ENCODE measurements at places on chromosomes 12 and 14. TPM values are rescaled to one million over a fixed set of nuclear protein-coding genes. Genes with fewer than 3 reads are reported as not detected.

Gene CABP1
- polyA plus RNA-seq = 24.1 TPM

Gene BHLHE41
- 2.2 TPM for polyA plus RNA-seq

Gene AKAP5
- polyA plus RNA-seq = 0.71 TPM

Gene RNASE7
- not detected for polyA plus RNA-seq

Gene FZD10
- 0.11 TPM for polyA plus RNA-seq

DNA sequence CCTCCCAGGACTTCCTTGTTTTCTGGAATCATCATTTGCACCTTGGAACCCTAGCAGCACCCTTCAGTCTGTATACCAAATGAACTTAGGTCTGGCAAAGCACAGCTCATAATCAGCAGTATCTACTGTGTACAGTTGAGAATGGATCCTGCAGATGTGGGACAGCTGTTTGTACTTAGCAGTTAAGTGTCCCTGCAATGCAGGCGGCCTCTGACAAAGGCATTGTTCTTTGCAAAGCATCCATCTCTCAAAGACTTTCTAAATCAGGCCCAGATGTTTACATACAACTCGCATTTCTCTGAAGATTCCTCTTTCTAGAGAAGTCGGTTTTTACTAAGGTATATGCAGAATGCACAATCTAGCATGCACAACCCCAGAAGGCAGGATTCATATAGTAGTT is 170.5 kb upstream of the RBM19 start:
- no peaks in the 10 kb centered on the region for H3K4me1 ChIP-seq
- H3K36me3 ChIP-seq = no peaks in the 10 kb centered on the region
- no peak overlapping the region for H3K27ac ChIP-seq
- H3K4me3 ChIP-seq = no peak overlapping the region
- no peak for DNase-seq
- no peaks in the 10 kb centered on the region for H3K27me3 ChIP-seq

- no peak for DNase-seq
- H3K4me3 ChIP-seq = no peak overlapping the region
- no peaks in the 10 kb centered on the region for H3K4me1 ChIP-seq
- no peaks in the 10 kb centered on the region for H3K27me3 ChIP-seq
- H3K36me3 ChIP-seq = no peaks in the 10 kb centered on the region
These were observed 13.1 kb upstream of the METAP2 start for GRCh38 chr12:95460896-95461295.

DNA sequence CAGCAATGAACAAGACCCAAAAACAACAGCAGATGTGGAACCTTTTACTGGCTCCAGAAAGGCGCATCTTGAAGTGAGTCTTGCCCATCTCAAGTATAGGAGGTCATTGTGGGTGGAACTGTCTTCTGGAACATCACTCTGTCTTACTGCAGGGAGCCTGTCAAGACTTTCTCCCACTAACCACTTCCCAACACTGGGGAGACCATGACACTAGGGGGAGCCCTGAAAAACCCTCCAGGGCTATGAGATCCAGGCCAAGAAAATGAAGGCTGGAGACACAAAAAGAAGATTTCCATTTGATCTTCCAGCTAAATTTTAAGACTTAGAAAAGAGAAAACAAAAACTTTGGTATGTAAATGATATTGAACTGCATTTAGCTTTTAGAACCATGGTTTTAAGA is 13.5 kb upstream of the ATG14 start:
- H3K36me3 ChIP-seq = no peaks in the 10 kb centered on the region
- H3K27me3 ChIP-seq = no peaks in the 10 kb centered on the region
- no peak overlapping the region for H3K27ac ChIP-seq
- no peak overlapping the region for H3K4me3 ChIP-seq
- no peaks in the 10 kb centered on the region for H3K4me1 ChIP-seq

- H3K4me1 ChIP-seq = no peaks in the 10 kb centered on the region
- H3K4me3 ChIP-seq = no peak overlapping the region
- no peaks in the 10 kb centered on the region for H3K27me3 ChIP-seq
- no peaks in the 10 kb centered on the region for H3K36me3 ChIP-seq
- H3K27ac ChIP-seq = no peak overlapping the region
- no peak for DNase-seq
These were observed 249.3 kb upstream of the KRR1 start for GRCh38 chr12:75760573-75761294.

GRCh38 chr12:52837781-52838608 is 3.9 kb upstream of the KRT79 start:
- H3K36me3 ChIP-seq = no peaks in the 10 kb centered on the region
- H3K4me3 ChIP-seq = no peak overlapping the region
- DNase-seq = no peak
- no peak overlapping the region for H3K27ac ChIP-seq

- peaks cover 27% of the 10 kb centered on the region for H3K4me1 ChIP-seq
- H3K27ac ChIP-seq = peak overlapping the region; percentile 57
- H3K27me3 ChIP-seq = peaks cover 30% of the 10 kb centered on the region
These were observed 1.7 kb downstream of the CYP27B1 start for GRCh38 chr12:57765003-57765697.

GRCh38 chr12:66030217-66030781 is 100.3 kb downstream of the LLPH start:
- H3K4me3 ChIP-seq = no peak overlapping the region
- no peaks in the 10 kb centered on the region for H3K4me1 ChIP-seq
- H3K36me3 ChIP-seq = no peaks in the 10 kb centered on the region
- DNase-seq = no peak

DNA sequence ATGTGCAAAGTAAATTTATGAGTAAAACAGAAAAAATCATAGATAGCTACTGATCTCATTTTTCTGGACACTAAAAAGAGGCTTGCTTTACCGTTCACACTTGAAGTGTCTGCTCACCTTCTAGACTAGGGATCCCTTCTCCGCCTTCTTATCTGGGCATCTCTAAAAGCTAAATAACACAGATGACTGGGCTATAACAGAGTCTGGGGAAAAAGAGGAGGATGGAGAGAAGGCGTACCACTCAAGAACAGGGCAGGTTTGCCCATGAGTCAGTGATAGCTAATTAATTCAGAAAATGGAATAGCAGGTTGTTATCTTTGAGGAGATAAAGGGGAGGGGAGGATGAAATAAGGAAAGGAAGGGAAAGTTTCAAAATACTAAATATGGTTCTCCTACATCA is 185.3 kb downstream of the MED13L start:
- no peaks in the 10 kb centered on the region for H3K4me1 ChIP-seq
- no peak overlapping the region for H3K27ac ChIP-seq
- no peak for DNase-seq
- H3K27me3 ChIP-seq = no peaks in the 10 kb centered on the region
- no peak overlapping the region for H3K4me3 ChIP-seq
- no peaks in the 10 kb centered on the region for H3K36me3 ChIP-seq
